ENCODE measurements at places on chromosomes 11 and 22.

DNA sequence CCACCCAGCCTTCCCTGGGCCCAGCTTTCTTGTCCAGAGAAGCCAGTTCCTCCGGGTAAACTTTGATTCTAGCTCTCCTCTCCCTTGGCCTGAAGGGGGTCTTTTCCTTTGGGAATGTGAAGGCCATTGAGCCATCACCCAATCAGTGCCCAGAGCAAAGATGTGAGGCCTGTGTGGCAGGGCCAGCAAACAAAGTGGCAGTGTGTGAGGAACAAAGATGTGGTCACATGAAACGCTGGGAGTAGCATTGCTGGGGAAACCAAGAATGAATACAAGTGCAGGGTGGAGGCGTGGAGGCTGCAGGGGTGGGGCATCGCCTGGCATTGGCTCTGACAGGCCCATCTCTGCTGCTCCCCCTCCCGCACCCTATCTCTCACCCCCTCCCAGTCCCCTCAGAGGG, 91.9 kb upstream of the BID start:
- no peak for DNase-seq

DNA sequence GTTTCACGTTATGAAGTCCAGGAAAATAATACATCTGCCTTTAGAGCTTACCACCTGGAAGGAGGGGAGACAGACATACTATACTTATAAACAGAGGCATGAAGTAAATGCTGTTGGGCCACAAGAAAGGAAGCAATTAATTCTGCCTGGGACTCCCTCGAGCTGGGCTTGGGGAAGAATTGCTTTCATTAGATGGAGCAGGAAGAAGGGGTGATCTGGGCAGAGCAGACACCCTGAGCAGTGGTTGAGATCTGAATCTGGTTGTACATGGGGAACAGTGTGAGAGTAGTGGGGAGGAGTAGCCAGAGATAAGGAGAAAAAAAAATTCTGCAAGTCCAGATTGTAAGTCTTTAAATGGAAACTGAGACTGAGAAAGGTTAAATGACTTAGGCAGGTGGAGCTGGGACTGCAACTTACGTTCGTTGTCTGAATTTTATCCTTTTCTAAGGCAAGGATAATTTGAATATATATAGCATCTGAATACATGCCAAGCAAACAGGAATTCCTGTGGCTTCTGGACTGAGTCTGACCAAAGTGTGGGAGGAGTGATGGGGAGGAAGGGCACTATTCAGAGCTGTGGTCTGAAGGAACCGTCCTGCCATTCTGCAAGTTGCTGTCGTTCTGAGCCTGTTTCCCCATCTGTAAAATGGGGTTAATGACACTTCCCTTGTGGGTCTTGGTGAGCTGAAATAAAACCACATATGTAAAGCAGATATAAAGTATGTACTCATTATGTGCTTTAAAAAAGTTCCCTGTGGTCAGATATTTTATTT, 7.9 kb downstream of the NCAM1 start:
- no peak for DNase-seq

DNA sequence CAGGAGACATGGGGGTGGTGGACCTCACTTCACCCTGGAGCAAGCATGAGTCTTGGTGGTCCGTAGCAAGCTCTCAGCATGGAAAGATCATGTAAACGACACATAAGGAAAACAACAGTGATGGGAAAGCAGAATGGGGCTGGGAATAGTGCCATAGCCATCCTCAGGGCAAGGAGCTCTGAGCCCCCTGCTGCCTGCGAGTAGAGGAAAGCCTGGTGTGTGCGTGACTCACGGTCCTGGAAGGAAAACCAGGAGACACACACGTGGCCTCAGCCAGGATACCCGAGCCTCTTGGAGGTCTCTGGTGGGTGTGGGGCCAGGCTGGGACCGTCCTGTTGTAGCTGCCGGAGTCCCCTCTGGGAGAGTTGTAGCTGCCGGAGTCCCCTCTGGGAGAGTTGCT, 12.4 kb downstream of the SHANK3 start:
- no peak for DNase-seq

DNA sequence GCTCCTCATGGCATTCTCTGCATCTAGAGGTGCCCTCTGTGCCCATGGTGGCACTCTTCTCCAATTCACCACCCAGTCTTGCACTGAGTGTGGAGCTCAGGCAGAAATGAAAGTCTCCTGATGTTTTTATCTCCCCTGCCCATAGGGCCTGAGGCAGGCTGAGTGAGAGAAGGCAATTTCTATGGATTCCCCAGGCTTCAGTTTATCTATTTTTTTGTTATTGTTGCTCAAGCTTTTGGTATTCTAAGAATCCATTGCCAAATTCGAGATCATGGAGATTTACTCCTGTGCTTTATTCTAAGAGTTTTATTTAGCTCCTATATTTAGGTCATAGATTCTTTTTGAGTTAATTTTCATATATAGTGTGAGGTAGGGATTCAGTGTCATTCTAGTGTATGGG, 40.7 kb downstream of the TSPAN18 start:
- DNase-seq = no peak

All from CD4-positive, alpha-beta T cell treated with Interleukin-2 at 100 ng/mL for 4 hours (primary cell).